ENCODE measurements at places on chromosomes 11 and 22.

DNA sequence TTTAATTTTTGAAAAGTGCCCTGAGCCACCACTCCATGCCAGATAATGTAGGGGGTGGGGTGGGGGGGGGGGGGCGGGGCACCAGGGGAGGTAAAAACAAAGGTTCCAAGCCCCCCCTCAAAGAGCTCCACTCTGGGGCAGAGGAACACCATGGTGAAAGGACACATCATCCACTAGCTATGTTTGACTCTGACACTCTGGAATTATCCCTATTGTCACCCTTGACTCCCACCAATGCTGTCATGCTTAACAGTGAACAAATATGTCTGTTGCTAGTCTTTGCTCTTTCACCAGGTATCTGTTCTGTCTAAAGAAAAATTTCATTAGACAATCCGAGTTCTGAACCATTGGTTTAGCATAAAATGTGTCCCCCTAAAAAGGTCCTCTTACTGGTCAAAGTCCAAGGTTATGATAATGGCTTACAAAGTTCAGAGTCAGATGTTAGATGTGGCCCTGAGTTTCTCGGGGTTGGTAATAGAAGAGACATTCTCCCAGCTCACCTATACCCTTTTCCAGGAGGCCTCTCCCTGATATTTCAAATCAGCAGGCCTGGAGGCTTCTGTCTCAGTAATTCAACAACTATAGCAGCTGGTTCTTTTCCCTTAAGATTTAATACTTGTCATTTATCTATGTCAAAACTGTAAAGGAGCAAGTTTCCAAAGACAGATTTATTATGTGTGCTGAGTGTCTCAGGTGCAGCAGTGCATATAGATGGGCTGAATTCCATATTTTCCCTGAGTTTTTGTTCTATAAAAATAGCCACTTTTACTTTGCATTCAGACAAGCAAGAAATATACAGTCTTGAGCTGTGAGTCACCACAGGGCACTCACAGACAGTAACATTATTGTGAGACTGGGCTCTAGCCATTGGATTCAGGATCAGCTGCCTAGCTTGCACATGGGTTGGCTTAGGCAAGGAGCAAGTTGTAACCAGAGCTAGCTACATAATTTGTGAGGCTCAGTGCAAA is 174.1 kb downstream of the CSNK2A3 start:
- DNase-seq: peak; percentile 67

DNA sequence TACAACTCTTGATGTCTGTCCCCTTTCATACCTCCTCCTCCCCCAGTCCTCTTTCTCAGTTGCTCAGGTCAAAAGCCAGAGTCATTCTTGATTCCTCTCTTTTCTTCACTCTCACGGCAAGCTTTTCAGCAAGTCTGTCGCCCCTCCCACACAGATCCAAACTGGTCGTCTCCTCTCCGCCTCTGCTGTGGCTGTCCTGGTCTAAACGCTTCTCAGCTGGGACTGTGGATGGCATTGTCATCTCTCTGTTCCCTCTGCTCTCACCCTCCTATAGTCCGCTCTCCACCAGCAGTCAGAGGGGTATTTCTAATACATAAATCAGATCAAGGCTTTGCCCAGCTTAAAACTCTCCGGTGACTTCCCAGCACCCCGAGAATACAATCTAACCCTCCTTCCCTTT is 46.8 kb upstream of the SPATA19 start:
- no peak for DNase-seq

- DNase-seq: no peak
Measured at GRCh38 chr11:119149018-119149785, at the start of gene ABCG4. TSS of gene ABCG4 (plus strand) at chr11:119149052. CDS start at chr11:119149966, 914 bp downstream.

DNA sequence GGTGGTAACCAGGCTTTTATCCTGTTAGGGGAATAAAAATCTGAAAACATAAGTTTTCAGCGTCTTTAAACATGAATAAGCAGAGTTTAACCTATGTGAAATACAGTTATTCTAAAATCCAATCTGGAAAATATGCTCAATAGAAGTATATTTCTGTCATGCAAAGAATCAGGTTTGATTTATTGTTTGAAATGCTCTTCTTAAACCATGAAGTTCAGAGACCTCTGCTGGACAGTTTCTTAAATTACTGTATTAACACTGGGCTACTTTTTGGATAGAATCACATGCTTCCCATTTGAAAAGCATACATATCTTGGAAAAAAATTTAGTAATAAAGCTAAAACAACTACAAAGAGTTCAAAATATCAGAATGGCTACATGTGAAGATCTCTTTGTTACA is 25.4 kb downstream of the APIP start:
- peak; percentile 76 for DNase-seq

DNA sequence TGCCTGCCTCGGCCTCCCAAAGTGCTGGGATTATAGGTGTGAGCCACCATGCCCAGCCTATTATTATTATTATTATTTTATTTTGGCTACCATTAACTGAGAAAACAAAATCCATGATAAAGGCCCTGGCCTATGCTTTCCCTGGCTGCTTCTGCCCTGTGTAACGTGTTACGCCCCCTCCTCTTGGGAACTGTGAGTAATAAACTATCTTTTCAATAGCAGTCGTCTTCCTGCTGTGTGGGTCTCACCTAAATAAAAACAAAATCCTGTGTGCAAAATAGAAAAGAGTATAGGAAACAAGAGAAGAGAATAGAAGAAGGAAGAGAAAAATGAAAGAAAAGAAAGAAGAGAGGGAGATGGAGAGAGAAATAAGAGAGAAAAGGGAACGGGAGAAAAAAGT is 237.0 kb downstream of the MIAT start:
- no peak for DNase-seq
